GDM1 (cell line): ENCODE measurements at places on chromosomes 7 and 10.

GRCh38 chr7:108311446-108312168 is 144.6 kb downstream of the NRCAM start:
- DNase-seq, result no peak

DNA sequence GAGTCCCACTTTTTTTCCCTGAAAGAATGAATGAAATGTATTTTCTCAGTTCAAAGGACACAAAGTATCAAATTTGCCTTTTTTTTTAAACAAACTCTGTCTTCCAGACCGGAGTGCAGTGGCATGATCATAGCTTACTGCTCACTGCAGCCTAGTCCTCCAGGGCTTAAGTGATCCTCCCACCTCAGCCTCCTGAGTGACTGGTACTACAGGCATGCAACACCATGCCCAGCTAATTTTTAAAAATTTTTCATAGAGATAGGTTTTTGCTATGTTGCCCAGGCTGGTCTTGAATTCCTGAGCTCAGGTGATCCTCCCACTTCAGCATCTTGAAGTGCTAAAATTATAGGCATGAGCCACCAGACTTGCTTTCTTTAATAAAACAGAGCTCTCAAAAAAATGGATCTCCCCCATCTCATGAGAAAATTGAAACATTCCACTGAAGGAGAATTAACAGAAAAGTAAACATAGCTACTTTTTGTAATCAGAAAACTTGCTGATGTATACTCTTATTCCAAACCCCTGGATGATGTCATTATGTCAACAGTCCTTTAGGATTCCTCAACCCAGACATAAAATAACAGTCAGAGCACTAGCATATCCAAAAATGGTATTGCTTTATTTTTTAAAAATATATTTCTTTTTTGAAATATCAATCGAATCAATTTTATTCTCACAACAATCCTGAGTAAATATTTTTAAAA is 12.3 kb upstream of the TRDMT1 start:
- DNase-seq, result no peak

- no peak for DNase-seq
These were observed 5.2 kb downstream of the FAM133B start for GRCh38 chr7:92584953-92585352.

DNA sequence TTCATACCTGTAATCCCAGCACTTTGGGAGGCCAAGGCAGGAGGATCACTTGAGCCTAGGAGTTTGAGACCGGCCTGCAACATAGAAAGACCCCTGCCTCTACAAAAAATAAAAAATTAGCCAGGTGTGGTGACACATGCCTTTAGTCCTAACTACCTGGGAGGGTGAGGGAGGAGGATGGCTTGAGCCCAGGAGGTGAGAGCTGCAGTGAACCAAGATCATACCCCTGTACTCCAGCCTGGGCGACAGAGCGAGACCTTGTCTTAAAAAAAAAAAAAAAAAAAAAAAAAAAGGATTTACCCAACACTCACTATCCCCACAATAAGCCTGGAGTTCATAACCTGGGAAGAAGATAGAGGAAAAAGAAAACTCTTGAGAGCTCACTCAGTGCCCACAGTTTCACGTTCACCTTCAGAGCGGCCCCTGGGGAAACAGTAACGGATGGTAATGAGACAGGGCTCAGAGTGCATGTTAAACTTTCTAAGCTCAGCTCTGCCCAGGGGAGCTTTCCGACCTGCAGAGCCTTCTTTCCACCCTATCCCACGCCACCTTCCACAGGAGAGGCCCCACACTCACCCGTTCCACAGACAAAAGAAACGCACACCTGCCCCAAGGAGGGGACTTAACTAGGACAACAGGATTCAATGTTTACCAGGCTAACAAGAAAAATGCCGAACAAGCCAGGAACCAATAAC is 259.8 kb upstream of the KLF14 start:
- no peak for DNase-seq

- DNase-seq, result no peak
These were observed 234.2 kb upstream of the LRRN3 start for GRCh38 chr7:110856704-110857103.

DNA sequence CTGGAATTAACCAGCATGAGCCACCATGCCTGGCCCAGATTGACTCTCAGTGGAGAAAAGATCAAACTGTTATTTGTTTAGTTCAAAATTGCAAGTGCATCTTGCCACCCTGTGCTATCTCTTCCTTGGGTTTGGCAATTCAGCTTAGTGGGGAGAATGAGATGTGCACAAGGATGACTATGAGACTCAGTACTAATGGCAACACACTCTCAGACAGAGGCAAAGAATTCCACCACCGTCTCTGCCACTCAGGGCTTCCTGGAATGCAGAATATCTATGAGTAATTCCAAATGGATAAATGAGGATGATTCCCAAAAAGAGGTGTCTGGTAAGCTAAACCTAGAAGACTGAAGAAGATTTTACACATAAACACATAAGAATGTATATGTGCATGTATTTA is 525.8 kb downstream of the NRG3 start:
- no peak for DNase-seq

GRCh38 chr10:62264702-62265436 is 3.8 kb downstream of the RTKN2 start:
- no peak for DNase-seq

GRCh38 chr7:134632937-134633540 is 13.6 kb upstream of the BPGM start:
- DNase-seq, result peak; percentile 3

- no peak for DNase-seq
These were observed 345.0 kb downstream of the SEMA3D start for GRCh38 chr7:84841809-84842208.

DNA sequence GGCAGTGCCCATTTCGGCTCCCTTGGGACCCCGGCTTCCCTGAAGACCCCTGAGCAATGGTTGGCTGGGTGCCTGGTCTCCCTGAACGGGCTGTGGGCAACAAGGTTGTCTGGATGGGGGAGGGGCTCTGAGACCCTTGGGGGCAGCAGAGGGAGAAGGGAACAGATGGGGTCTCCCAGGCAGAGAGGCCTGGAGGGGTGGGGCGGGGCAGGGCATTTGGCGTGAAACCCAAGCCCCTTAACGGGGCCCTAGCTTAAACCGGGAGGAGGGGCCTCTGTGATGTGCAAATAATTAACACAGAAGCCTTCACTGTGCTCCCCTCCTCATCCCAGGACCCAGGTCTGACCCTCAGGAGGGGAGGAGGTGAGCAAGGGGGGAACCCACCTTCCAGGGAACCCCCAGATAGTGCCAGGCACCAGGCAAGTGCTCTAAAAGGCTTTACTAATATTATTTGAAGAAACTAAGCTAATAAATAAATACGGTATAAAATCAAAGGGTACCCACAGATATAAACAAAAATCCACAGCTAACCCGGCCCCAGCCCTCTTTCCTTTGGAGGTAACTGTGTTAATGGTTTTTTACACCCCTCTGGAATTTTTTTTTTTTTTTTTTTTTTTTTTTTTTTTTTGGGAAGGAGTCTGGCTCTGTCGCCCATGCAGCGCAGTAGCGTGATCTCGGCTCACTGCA is 170.8 kb downstream of the RNF216 start:
- no peak for DNase-seq

DNA sequence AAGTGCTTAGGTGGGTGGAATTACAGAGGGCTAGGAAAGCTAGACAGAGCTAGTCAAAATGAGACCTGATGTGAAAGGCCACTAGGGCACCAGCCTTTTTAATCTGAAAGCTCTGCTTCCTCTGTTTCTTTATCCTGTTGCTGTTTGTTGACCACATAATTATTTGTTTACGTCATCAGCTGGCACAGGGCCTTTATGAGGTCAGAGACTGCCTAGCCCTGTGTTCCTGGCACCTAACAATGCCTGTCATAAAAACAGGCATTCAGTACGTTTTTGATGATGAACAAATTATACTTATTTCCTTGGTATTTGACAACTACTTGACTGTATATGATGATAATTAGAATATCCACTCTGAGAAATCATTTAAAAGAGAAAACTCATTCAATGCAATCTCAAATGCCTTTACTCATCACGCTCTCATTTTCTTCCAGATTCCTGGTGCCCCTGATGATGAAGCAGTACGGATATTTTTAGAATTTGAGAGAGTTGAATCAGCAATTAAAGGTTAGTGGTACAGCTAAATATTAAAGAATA is 26.0 kb downstream of the RBM17 start:
- DNase-seq, result no peak

GRCh38 chr7:154475864-154476263 is 423.7 kb downstream of the DPP6 start:
- DNase-seq, result no peak

- DNase-seq, result no peak
These were observed 514 bp downstream of the RNF216 start for GRCh38 chr7:5780801-5781496.

DNA sequence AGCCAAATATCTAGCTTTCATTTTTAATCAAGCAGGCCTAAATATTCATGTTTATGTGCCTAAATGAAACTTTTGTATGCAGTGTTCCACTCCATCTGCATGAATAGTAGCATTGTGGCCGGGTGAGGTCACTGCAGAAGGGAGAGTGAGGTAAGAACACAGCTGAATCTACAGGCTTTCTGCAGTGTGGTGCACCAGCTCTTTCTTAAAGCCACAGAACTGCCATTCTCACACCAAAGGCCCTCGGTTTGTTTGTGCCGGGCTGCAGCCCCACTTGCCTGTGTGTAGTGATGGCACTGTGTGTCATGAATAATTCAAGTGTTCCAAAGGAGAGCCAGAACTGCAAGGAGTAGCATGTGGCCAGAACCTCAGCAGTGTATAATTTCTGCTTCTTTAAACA is 204.1 kb downstream of the TRIL start:
- DNase-seq, result no peak

DNA sequence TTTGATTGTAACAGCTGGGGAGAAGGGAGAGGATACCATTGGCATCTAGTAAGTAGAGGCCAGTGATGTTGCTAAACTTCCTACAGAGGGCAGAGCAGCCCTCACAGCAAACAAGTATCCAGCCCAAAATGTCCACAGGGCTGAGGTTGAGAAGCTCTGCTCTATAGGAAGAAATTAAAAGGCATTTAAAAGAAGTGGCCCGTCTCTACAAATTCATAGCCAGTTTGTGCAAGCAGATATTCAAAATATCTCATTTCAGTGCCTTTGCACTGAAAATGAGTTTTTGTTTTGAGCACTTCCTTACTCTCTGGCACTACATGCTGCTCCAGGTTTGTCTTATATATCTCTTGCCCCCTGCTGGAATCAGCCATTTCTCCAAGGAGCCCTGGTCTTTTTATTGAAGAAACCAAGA is 330.0 kb downstream of the BBS9 start:
- DNase-seq, result no peak

- DNase-seq, result no peak
These were observed 58.2 kb downstream of the TMEM106B start for GRCh38 chr7:12269100-12269895.

DNA sequence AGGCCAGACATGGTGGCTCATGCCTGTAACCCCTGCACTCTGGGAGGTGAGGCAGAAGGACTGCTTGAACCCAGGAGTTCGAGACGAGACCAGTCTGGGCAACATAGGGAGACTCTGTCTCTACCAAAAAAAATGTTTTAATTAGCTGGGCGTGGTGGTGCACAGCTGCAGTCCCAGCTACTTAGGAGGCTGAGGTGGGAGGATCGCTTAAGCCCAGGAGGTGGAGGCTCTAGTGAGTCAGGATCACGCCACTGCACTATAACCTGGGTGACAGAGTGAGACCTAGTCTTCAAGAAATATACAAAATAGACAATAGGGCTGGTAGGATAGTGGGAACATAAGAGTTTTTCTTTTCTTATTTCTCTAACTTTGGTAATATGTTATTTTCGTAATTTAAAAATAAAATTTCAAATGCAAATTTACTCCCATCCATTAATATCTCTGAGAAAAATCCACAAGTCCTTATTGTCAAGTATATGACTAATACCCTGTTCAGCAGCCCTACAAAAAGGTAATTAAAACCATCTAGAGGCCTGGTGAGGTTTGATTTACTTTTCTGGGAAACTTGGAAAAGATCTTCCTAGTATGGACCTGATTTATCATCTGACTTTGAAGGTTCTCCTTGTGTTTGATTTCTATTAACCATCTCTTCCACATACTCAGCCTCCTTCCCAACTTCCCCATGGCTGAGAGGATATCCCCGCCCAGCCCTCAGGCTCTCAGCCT is 50.0 kb downstream of the CREB3L2 start:
- no peak for DNase-seq
